Stimulated activated CD4-positive, alpha-beta T cell treated with anti-CD3 and anti-CD28 coated beads, TNF-alpha, amount 100 ng/mL, for 4 hours (primary cell): ENCODE measurements at places on chromosomes 3 and 15.

DNA sequence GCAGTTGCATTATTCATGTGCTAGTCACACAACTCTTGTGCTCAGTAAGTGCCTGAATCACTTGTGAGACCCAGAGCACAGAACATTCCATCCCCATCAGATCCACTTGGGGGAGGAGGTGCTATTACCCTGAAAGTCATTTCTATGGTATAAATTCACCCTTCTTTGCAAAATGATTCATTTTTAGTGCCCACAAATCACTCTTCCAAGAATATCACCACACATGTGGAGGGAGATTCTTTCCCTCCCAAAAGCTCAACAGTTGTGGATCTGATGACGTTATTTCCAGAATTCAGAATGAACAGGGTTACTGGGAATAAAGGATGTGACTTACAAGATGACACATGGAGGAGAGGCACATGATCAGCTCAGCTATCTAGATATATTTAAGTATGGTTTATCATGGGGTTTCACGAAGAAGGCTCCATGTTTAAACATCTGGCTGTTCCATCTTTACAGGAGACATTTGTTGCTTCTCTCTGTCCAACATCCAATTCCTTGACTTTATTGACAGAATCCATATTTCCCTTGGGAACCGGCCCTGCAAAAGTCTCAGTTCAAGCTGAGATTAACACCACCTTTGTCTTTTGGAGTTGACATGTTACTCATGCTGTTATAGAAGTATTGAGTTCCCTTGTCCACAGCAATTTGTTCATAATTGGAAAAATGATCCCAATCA, 214.2 kb upstream of the PROK2 start:
- DNase-seq, result no peak

DNA sequence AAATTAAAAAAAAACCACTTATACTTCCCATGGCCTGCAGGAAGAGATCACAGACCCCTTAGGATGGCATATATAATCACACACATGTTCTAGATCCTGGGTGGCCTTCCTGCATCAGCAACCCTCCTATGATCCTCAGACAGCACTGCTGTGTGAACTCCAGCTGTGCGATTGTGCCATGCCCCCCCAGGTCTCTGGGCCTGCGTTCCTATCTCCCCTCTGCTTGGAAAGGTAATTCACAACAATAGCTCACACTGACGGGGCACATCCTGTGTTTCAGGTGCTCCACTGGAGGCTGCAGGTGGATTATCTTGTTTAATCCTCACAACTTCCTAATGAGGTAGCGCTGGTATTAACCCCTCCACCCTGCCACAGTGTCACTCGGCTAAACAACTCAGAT, 71.2 kb upstream of the GLCE start:
- no peak for DNase-seq

DNA sequence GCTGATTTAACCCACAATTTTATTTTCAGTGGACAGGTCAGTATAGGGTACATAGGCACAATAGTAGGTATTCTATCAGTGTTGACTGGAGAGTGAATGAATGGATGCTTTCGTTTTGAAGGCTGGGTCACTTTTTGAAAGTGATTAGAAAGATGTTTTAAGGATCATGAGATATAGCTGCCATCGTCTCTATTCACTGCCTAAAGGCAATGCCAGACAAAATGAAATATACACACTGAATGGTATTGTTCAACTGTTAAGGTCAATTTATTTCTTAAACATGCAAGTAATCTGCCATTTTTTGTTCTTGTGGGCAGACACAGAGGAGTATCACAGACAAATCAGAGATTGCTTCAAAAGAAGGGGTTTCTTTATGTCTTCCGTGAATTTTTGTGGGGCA, 395.3 kb downstream of the VGLL3 start:
- DNase-seq, result no peak

- DNase-seq, result no peak
These were observed 117.6 kb downstream of the CHST2 start for GRCh38 chr3:143237077-143237627.

- no peak for DNase-seq
These were observed 77.3 kb downstream of the CNTN3 start for GRCh38 chr3:74537164-74537563.

DNA sequence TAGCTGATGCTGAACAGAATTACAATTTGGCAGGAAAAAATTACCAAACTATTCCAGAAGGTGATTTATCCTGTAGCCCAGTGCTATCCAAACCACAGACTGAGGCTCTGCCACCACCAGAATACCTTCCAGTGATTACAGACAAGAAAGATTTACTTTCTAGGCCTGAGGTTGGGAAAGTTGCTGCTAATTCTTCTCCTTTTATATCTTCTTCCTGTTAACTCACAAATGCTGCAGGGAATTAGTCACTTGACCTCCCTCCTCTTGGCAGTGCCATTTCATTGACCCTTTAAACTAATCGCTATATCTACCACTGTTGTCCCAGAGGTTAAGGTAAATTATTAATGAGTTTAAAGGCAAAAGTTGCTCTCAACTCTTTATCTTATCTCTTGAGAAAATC, 118.4 kb downstream of the CTNNB1 start:
- no peak for DNase-seq

DNA sequence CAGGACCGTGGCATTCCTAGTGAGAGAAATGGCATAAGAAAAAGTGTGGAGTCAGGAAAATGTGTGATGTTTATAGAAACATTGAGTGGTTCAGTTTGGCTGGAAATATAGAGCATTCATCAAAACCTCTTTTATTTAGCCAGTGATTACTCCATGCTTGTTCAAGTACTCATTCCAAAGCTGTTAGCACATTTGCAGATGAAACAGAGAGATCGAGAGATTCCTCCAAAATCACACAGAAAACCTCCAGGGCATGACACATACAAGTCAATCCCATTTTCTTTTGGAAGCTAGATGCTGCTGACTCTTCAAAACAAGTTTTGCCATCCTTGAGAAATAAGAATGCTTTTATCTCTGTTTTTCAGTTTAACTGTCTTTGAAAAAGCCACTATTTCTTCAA, 11.5 kb upstream of the MB21D2 start:
- no peak for DNase-seq
